HT-29 (cell line): ENCODE measurements at places on chromosomes 5 and 9. TPM values are rescaled to one million over a fixed set of nuclear protein-coding genes. Genes with fewer than 3 reads are reported as not detected.

- DNase-seq: no peak
These were observed 41.8 kb downstream of the FYB1 start for GRCh38 chr5:39177631-39177964.

DNA sequence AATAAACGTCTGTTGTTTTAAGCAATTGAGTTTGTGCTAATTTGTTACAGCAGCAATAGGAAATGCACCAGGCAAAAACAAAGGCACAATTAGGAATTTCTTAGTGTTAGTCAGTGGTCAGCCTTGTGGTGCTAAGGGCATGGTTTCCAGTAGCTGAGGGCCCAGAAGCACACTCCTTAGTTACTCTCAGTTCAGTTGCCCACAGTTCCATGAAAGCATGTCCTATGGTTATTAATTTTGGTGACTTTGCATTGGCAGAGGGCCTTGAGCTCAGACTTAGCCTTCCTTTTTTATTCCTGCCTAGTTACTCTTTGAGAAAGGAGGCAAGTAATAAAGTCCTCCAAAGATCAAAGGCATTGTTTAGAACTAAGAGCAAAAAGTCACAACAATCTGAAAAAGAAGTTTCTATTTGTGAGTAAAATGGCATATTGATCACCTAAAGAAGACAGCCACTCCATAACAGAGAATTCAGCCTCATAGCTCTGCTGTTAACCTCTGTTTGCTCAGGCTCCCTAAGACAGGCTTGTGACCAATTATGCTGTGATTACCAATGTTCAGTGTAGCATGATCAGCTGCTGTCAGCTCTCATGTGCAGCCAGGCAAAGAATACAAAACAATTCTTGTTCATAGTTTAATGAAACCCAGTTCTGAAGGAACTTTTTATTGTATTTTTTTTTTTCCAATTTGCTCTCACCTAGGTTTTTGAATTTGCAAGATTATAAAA lies 57.0 kb upstream of the MROH2B start:
- DNase-seq: no peak

- no peak for DNase-seq
These were observed 100.6 kb downstream of the HACD4 start for GRCh38 chr9:20930836-20931235.

The CDKN2AIPNL gene
- total RNA-seq: 33.4 and 36.5 TPM in 2 replicates

The FEM1C gene
- 6.7 and 7.3 TPM in 2 replicates for total RNA-seq

DNA sequence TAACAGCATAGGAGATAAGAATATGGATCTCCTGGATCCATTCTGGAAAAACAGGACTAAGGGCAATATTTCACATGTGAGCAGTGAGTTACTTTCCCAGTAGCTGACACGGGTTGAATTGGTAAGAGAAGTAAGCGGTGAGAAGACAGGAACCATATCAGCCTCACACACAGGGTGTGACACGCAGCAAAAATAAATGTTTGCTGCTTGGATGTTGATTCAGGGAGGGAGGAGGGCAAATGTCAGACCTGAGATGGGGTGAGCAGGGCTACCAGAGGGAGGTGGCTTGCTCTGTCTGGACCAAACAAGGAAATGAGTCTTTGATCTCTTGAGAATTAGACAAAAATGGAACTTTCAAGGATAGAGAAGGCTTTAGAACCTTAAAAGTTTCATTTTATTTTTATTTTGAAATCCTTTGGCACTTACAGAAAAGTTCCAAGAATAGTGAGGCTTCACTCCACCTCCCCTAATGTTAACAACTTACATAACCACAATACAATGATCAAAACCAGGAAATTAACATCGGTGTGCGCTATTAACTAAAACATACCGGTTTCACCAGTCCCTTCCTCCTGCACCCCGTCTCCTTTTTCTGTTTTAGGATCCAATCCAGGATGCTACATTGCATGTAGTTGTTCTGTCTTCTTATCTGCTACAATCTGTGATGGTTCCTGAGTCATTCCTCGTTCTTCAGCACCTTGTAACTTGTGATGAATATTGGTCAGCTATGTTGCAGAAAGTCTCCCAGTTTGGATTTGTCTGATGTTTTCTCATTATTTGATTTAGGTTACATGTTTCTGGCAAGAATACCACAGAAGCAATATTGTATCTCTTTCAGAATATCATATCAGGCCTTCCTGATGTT lies 20.5 kb upstream of the ARHGEF28 start:
- DNase-seq: peak; percentile 76

The CBY3 gene
- total RNA-seq: not detected in 2 replicates

GRCh38 chr5:138706655-138707480 lies 46.4 kb upstream of the CTNNA1 start:
- DNase-seq: no peak

DNA sequence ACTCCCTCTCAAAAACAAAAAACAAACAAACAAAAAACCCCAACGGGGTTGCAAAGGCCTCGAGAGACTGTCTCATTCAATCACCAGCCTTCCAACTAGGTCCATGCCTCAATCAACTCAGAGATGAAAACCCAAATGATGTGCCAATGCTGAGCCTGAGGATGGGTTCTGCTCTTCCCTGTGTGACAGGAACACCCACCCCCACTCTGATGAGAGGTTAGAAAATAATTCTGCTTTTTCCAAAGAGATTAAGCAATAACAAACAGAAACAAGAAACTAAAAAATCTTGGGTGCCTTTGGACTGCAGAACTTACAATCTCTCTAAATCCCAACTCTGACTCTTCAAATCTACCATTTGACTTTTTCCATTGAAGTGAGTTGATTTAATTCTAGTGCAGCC lies 25.5 kb upstream of the FBP1 start:
- no peak for DNase-seq

The ISCA1 gene
- total RNA-seq: 12.2 and 12.8 TPM in 2 replicates

DNA sequence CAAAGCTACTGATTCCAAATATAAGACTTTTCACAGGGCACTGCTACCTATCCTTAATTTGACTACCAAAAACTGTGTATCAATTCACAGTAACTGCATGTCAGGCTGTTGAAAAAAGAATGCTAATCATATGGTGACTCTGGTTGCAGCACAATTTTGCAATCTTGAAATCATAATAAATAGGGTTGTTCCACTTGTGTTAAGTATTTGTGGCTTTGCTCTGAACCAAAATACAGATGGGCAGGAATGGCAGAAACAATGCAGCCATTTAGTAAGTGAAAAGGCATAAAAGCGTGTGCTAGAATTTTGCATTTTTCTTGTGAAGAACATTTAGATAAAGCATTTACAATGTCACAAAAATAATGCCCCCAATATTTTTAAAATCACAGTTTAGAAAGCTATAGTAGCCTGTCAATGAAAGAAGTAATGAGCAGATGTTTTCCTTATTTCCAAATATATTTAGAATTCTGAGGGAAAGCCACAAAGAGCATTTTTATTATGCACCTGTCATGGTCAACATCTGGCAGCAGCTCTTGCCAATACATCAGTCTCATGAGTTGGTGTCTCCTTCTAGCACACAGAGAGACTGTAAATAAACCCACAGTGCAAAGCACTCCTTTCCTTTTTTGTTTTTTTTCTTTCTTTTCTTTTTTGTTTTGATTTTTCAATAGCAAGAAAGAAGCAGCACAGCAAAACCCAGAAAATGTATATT lies 54.8 kb upstream of the PAM start:
- DNase-seq: no peak

GRCh38 chr5:146107901-146108300 lies 2.5 kb upstream of the PLAC8L1 start:
- no peak for DNase-seq

DNA sequence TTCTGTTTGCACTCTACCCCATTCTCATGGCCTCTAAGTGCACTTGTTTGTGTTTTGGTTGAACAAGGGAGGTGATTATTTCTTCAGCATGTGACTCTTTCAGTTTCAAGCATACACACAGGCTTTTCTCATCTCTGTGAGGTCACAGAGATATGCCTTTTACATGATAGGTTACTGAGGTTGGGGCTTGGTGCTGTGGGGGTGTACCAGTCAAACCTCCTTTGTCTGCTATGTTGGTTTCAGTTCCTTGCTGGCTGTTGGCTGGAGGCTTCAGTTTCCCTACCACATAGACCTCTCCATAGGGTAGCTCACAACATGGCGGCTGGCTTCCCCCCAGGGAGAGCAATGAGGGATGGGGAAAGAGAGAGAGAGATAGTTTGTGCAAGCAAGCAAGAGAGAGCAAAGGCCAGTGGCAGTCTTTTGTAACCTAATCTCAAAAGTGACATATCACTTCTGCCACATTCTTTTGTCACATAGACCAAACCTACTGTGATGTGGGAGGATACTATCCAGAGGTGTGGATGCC lies 96.7 kb upstream of the SEMA6A start:
- no peak for DNase-seq

- no peak for DNase-seq
These were observed 297.9 kb downstream of the IRX1 start for GRCh38 chr5:3893527-3893926.

DNA sequence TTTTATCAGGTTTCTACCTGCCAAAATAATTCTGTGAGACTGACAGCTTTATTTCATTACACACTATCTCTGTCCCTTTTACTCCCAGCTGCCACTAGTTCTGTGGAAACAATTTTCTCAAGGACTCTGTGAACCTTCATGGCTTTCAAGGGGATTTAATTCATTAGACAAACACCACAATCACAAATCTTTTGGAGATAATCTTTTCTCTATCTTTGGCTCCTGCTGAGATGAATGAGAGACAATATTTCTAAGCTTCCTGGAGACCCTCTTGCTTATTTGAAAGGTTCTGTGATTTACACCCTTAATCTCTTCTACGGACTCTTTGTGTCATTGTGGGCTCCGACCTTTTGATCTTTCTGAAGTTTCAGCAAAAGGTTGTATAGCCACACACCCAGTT lies 222.6 kb downstream of the PRDM9 start:
- no peak for DNase-seq

The STING1 gene
- 19.1 and 26.1 TPM in 2 replicates for total RNA-seq

DNA sequence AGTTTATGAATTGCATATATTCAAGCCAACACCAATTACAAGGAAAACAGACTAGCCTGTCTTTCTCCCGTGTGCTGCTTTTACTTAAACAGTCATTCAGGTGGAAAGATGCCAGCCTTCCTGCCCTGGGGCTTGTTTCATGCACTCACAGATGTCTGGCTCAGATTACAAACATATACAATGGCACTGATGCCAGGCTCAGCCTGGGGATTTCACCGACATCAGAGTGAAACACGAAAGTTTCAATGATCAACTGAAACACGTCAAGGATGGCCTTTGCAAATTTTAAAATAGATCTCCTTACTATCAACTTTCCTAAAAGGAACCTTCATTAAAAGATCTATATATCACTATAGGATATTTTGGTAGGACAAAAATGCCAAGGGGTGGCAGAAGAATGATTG lies 1576.5 kb downstream of the EFNA5 start:
- no peak for DNase-seq

- DNase-seq: no peak
These were observed 26.9 kb upstream of the PLIN2 start for GRCh38 chr9:19154135-19154612.

The SCGB3A2 gene
- total RNA-seq: not detected in 2 replicates

The CDH6 gene
- not detected in 2 replicates for total RNA-seq

The PLK2 gene
- 984 and 1,144 TPM in 2 replicates for total RNA-seq

The CAPSL gene
- total RNA-seq: not detected in 2 replicates

The STPG3 gene
- not detected in 2 replicates for total RNA-seq

GRCh38 chr9:109258481-109259302 lies 62.2 kb downstream of the EPB41L4B start:
- no peak for DNase-seq

GRCh38 chr9:36995927-36996705 lies 38.0 kb downstream of the PAX5 start:
- peak; percentile 59 for DNase-seq

- peak; percentile 81 for DNase-seq
These were observed 3.8 kb downstream of the CREB3 start for GRCh38 chr9:35736201-35736633.
